H9 (cell line): ENCODE measurements at places on chromosomes 12 and 14. TPM values are rescaled to one million over a fixed set of nuclear protein-coding genes. Genes with fewer than 3 reads are reported as not detected.

TRIM9 gene
- 0.83 and 0.98 TPM in 2 replicates for total RNA-seq

SP7 gene
- total RNA-seq: not detected in 2 replicates

EPYC gene
- total RNA-seq: not detected in 2 replicates

CATSPERB gene
- 0.48 and 0.68 TPM in 2 replicates for total RNA-seq
